ENCODE measurements at places on chromosomes 7 and 10.

DNA sequence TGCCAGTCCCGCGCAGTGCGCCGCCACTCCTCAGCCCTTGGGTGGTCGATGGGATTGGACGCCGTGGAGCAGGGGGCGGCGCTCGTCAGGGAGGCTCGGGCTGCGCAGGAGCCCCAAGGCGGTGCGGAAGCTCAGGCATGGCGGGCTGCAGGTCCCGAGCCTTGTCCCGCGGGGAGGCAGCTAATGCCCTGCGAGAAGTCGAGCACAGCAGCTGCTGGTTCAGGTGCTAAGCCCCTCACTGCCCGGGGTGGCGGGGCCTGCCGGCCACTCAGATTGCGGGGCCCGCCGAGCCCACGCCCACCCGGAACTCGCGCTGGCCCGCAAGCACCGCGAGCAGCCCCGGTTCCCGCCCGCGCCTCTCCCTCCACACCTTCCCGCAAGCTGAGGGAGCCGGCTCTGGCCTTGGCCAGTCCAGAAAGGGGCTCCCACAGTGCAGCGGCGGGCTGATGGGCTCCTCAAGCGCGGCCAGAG, 14.4 kb upstream of the WASL start:
- DNase-seq: no peak

- DNase-seq: no peak
These were observed 1.9 kb downstream of the CYP26A1 start for GRCh38 chr10:93075369-93076221.

DNA sequence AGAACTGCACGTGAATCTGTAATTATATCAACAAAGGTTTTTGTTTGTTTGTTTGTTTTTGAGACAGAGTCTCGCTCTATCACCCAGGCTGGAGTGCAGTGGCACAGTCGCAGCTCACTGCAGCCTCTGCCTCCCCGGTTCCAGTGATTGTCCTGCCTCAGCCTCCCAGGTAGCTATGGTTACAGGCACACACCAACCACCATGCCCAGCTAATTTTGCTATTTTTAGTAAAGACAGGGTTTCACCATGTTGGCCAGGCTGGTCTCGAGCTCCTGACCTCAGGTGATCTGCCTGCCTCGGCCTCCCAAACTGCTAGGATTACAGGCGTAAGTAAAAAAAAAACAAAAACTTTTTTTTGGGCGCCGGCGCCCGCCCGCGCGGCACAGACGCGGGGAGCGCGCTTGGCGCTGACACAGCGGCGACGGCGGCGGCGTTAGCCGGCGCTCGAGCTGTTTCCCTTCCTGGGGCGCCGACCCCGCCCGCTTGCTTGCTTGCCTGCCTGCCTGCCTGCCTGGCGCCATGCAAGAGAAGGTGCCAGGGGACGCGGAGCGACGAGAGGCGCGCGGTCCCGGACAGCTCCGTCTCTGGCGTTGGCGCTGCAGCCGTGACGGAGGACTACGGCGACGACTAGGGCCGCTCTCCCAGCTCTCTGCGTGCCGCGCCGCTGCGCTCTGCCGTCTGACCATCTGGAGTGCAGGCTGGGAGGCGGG, 171.4 kb upstream of the NUPR2 start:
- peak; percentile 39 for DNase-seq

DNA sequence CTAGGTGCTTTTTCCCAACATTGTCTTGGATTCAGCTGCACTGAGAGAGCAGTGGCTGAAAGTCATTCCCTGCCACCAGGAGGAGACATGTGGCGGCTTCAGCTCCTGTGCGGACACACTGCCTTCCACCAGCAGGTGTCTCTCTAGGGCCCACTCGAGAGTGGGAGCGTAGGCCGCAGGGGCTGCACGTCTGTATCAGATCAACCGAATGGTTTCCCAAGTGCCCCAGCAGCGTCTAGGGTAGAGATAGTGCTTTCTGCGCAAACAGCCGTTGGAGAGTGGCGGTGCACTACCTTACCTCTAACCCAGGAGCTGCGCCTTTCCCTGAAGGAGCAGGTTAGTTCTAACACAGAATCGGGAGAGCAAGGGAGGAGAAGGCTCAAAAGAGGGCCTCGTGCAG, 31.7 kb downstream of the PAPOLB start:
- DNase-seq: peak; percentile 73

- no peak for DNase-seq
These were observed 97.3 kb upstream of the PDLIM1 start for GRCh38 chr10:95388109-95388471.

All from Ammon's horn (tissue), 1 donor.